ENCODE measurements at places on chromosomes 12 and 14.
A peak's percentile ranks its signal among the peaks of the same experiment; 100 is the strongest.

GRCh38 chr14:95527387-95528002 is 7.4 kb upstream of the GLRX5 start:
- DNase-seq, result peak; percentile 88

DNA sequence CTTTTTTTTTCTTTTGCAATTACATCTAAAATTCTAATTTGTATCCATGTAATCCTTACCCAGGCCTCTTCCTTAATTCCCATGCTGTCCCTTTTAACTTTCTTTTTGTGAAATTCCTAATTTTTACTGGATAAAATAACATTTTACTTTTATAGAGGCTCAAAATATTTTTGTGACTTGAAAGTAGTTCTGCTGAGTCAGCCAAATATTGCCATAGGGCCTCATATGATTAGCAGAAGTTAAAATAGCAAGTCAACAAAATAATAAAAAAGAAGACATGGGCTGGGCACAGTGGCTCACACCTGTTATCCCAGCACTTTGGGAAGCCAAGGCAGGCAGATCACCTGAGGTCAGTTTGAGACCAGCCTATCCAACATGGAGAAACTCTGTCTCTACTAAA is 2.0 kb downstream of the C3AR1 start:
- DNase-seq, result no peak

DNA sequence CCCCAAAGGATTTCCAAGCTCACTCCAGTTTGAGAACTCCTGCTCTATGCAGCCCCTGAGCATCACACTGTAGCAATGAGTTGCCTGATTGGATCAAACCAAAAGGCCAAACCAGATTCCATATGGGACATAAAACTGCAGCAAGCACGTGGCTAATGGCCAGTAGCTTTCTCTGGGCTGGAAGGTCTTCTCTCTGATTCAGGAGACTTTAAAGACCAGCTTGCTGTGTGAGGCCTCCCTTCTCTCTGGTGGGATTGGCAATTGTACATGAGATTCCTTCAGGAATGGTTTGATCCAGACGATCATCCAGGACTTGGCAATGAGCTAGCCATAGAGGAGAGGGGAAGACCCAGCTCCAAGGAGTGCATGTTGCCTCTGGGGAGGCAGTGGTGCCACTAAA is 50.2 kb downstream of the WSCD2 start:
- DNase-seq, result no peak

GRCh38 chr12:123671876-123672275 is 963 bp downstream of the TCTN2 start:
- peak; percentile 64 for DNase-seq

DNA sequence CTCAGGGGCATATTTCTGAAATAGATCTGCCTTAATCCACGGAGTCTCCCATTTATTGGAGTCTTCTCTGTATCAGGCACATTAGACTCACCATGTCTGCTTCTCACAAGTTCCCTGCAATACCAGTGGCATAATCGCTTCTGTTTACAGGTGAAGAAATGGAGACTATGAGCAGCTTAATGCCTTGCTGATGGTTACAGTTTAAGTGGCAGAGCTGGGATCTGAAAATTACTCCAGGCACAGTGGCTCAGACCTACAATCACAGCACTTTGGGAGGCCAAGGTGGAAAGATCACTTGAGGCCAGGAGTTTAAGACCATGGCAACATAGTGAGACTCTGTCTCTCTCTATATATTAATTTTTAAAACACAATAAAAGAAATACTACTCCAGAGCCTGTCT is 7.3 kb upstream of the RIC8B start:
- DNase-seq, result no peak
